ENCODE measurements at places on chromosomes 3 and 15. TPM values are rescaled to one million over a fixed set of nuclear protein-coding genes. Genes with fewer than 3 reads are reported as not detected.

Gene HGD
- total RNA-seq: 2.9 TPM

Gene STRIT1
- total RNA-seq: not detected

DNA sequence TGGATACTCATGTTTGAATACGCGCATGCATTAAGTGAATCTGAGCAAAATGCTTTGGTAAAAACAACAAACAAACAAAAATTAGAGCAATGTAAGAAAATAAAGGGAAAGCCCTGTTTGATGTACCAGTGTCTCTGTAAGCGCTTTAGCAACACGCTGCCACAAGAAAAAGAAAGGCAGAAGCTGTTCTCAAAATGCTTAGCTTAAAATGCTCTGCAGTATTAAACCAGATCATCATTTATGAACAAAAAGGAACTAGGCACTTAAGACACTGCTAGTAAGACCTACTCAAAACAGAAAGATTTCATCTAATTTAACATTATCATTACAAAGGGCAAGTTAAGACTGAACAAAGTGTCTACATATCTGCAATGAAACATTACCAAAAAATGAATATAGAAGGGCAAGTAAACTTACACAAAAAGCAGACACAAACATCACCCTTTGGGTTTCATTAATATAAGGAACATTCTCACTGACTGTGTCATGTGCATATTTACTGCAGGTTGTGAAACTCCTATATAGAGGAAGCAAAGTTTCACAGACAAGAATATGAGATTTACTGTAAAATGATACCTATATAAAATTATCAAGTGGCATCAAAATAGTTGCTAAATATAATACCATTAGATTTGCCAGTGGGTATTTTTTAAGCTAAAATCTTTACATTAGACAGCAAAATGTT, 102.1 kb downstream of the FBXL22 start:
- no peak for DNase-seq

DNA sequence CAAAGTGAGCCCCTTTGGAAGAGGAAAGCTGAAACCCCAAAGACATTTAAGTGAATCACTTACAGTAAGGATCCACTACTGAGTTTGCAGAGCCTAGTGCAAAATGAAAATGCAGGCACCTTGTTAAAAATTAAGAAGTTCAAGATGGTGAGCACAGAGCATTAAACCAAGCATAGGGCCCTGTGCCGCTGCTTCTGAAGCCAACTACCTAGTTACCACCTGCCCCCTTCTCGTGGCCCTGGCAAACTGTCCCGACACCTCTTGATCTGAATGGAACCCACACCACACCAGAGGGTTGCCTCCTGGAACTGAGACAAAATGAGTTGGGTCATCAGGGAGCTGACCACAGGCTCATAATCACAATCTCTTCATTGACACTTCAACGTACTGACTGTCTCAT, 25.6 kb downstream of the LRRC2 start:
- no peak for DNase-seq
